ENCODE measurements at places on chromosomes 12 and 14.

DNA sequence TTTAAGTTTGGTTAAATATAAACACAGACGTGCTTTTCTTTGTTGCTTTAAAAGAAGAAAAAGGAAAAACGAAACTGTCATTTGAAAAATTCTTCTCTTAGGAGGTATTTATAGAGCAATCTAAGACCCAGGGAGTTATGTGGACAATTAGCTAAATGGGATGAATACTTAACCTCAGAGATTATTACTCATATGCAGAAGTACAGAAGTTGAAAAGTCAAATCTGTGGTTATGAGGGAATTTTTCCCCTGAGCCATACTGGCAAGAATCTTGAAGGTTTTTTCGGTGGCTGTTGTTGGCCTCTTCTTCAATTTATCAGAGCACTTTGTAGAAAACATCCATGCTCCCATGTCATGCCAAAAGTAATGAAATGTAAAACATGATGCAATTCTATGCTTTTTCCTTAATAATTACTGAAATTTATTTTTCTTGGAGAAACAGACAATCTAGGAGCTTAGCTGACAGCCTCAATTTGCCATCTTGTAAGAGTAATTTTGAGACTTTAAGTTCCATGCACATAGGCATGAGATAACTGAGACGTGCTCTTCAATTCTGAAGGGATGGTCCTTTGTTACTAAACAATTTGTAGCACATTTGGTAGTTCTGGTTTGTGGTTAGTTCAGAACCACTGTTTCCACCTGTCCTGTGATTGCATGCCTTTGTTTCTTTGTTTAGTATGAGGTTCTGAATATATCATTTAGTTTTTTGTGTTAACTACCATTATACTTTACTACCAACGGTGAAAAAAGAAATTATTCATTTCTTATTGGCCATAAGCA, 126.6 kb downstream of the BCAT1 start:
- no peaks in the 10 kb centered on the region for H3K36me3 ChIP-seq
- 0 out of 2 replicates have a peak, but pooled peaks cover 5% of the 10 kb centered on the region for H3K27me3 ChIP-seq
- no peak overlapping the region for H3K4me3 ChIP-seq
- no peak overlapping the region for H3K27ac ChIP-seq
- no peaks in the 10 kb centered on the region for H3K4me1 ChIP-seq

GRCh38 chr14:82390586-82390985, 856.9 kb upstream of the SEL1L start:
- no peaks in the 10 kb centered on the region for H3K27me3 ChIP-seq
- H3K4me1 ChIP-seq = no peaks in the 10 kb centered on the region
- H3K4me3 ChIP-seq = no peak overlapping the region
- no peak for DNase-seq
- no peaks in the 10 kb centered on the region for H3K36me3 ChIP-seq

DNA sequence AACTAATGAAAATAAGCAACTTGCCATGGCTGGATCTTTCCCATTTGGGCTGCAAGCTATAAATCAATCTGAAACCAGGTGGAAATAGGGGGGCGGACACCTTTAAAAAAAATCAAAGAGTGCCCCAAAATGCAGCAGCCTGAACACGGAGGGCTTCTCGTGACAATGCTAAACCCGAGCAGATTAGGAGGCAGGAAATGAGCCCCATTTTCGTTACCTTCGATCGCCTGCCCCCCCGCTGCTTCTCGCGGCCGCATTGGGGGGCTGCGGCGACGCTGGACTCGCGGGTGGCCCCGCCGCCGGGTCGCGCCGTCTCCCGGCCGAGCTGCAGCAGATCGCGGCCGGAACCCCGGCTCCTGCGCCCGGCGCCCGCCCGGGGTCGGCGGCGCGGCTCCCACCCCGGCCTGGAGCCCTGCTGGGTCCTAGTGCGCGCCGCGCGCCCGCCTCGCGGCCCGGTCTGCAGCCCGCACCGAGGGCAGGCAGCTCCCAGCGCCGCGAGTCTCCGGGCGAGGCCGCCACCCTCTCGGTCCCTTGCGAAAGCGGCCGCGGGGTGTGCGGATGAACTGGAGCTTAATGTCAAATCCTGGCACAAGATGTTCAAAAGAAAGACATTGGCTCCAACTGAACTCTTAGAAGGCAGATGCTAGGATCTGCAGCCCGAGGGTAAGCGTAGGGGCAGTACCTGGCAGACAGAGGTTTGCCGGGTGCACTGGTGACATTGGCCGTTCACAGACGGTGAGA, 201.9 kb upstream of the FOXN3 start:
- H3K27me3 ChIP-seq = peaks cover 21% of the 10 kb centered on the region
- no peaks in the 10 kb centered on the region for H3K36me3 ChIP-seq

DNA sequence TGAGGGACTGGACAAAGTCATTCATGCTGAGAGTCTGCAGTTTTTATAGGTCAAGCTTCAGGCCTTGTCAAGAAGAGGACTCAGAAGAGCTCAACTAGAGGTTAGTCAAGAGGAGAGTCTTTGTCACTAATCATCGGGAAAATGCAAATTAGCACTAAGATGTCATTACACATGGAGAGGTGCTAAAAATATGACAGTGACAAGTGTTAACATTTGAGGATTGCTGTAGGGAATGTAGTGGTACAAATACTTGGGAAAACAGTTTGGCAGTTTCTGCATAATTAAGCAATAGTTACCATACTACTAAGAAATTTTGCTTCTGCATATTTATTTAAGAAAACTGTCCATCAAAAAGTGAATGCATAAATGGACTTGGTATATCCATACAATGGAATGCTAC, 60.9 kb upstream of the CSRP2 start:
- H3K36me3 ChIP-seq = no peaks in the 10 kb centered on the region
- no peak overlapping the region for H3K27ac ChIP-seq
- no peak overlapping the region for H3K4me3 ChIP-seq
- no peaks in the 10 kb centered on the region for H3K4me1 ChIP-seq
- H3K27me3 ChIP-seq = no peaks in the 10 kb centered on the region

DNA sequence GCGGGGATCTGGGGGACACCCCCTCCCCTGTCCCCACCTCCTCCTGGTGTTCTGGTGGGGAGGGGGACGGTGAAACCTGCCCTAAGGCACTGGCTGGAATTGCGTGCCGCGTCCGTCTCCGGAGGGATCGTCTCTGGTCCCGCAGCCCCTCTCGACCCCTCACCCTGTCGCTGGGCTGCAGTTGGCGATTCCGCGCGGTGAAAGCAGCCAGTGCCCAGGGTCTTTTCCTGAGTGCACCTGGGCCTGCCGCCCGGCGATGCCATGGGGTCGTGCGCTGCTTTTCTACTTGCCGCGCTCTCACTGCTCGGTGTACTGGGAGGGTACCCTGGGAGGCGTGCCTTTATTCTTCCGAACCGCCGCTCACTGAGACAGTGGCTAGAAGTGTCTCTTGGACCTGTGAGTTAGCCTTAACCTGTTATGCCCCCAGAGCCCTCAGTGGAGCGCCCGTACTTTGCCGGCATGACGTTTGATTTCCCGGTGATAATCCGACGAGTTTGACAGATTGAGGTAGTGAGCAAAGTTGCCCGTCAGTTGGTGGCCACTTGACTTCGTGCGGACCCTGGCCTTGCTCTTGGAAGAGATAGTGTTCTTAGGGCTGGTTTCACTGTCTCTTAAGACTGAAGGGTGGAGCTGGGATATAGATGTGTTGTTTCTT, 788 bp downstream of the SFSWAP start:
- H3K27me3 ChIP-seq = no peaks in the 10 kb centered on the region
- H3K4me1 ChIP-seq = peaks cover 17% of the 10 kb centered on the region
- H3K36me3 ChIP-seq = peaks cover 29% of the 10 kb centered on the region
- peak overlapping the region; percentile 74 for H3K4me3 ChIP-seq
